Lower leg skin (tissue), 4 donors: ENCODE measurements at places on chromosomes 5 and 9. TPM values are rescaled to one million over a fixed set of nuclear protein-coding genes. Genes with fewer than 3 reads are reported as not detected.

The OGN gene
- total RNA-seq: 0.27 TPM

The SLC12A7 gene
- 24.1 TPM for total RNA-seq

The QRFP gene
- not detected for total RNA-seq

The DDX4 gene
- not detected for total RNA-seq

The PDLIM4 gene
- 80.7 TPM for total RNA-seq

The MARCHF6 gene
- 82.0 TPM for total RNA-seq

The CDKN2A gene
- 3.9 TPM for total RNA-seq

The ELOVL7 gene
- total RNA-seq: 41.5 TPM

The ARPC5L gene
- 42.6 TPM for total RNA-seq

The OLFM1 gene
- 7.5 TPM for total RNA-seq

The OR1J1 gene
- total RNA-seq: not detected

The TMEM232 gene
- 1.2 TPM for total RNA-seq

The CHMP5 gene
- total RNA-seq: 69.4 TPM

The PCDHGB3 gene
- 7.9 TPM for total RNA-seq

The RMRP gene
- 1,358 TPM for total RNA-seq

The TMEM245 gene
- total RNA-seq: 55.1 TPM

The AGXT2 gene
- total RNA-seq: not detected

The MYOT gene
- total RNA-seq: 0.99 TPM

The DPYSL3 gene
- total RNA-seq: 32.2 TPM

The TRIM7 gene
- total RNA-seq: 101 TPM

The CDC25C gene
- not detected for total RNA-seq

The FLT4 gene
- total RNA-seq: 11.6 TPM

The TMEM215 gene
- total RNA-seq: not detected

The TAF11L10 gene
- not detected for total RNA-seq

The EPB41L4B gene
- 15.4 TPM for total RNA-seq

The IQGAP2 gene
- total RNA-seq: 16.6 TPM

The ATOX1 gene
- 137 TPM for total RNA-seq

The GABRA1 gene
- total RNA-seq: not detected

The LAMC3 gene
- 9.1 TPM for total RNA-seq

The SEMA5A gene
- 21.3 TPM for total RNA-seq

The DNAJA1 gene
- 46.5 TPM for total RNA-seq

The HCN1 gene
- total RNA-seq: not detected

The PCDHA12 gene
- 0.39 TPM for total RNA-seq

The SPINK6 gene
- total RNA-seq: 0.59 TPM

The NIPAL4 gene
- total RNA-seq: 74.1 TPM

The HAND1 gene
- total RNA-seq: not detected

The FOXD4 gene
- 0.91 TPM for total RNA-seq

The PCDHGB1 gene
- 1.1 TPM for total RNA-seq

The PCDHGB7 gene
- 8.0 TPM for total RNA-seq

The FANCC gene
- 10.2 TPM for total RNA-seq

The NFIB gene
- 88.5 TPM for total RNA-seq

The PLEKHG4B gene
- 0.17 TPM for total RNA-seq

The LCN9 gene
- not detected for total RNA-seq

The PTGR1 gene
- 20.2 TPM for total RNA-seq

The DCP2 gene
- total RNA-seq: 21.8 TPM

The EMB gene
- total RNA-seq: 20.0 TPM

The PCDHGA10 gene
- total RNA-seq: 6.8 TPM

The STPG3 gene
- not detected for total RNA-seq

The CMBL gene
- 1.8 TPM for total RNA-seq

The CCL27 gene
- 235 TPM for total RNA-seq

The PTGDS gene
- total RNA-seq: 9.7 TPM

The LECT2 gene
- not detected for total RNA-seq

The ZNF658 gene
- total RNA-seq: 8.5 TPM

The LCN2 gene
- total RNA-seq: 31.6 TPM

The PCDHB6 gene
- 1.3 TPM for total RNA-seq

The ZNF189 gene
- total RNA-seq: 11.1 TPM

The TRIM36 gene
- 0.72 TPM for total RNA-seq

The ADAMTSL1 gene
- 1.2 TPM for total RNA-seq
